Neural progenitor cell (in vitro differentiated cells): ENCODE measurements at places on chromosomes 5 and 9.

DNA sequence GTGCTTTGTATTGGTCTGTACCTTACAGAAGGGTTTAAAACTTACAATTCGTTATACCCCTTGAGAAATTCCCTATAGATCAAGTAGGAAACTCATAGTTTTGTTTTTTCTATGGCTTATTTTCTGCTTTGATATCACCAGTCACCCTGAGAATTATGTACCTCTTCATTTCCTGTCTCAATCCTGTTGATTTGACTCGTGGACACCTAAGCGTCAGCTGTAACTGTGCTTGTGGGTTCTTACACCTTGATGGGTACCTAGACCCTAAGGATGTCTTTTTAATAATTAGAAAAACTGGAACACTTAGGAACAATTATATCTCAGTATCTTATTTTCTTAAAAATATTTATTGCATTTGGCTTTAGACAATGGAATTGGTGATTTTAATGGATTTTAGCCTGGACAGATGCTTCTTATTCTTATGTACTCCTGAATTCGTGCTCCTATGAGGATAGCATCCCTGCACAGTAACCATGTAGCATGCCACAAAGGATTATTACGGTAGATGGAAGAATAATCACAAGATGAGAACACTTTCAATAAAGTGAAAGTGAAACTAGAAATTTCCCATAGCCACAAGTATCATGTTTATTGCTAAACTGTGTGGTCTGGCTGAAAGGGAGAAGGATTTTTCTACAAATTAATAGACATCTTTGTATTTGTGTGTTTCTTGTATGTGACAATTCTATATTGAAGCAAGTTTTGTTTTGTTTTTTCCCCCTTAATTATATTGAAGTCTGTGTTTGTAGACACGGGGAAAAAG lies 1920.3 kb upstream of the WWC1 start:
- DNase-seq: no peak

- no peak for DNase-seq
Measured at GRCh38 chr9:77952635-77953328, 78.8 kb downstream of the GNAQ start.

DNA sequence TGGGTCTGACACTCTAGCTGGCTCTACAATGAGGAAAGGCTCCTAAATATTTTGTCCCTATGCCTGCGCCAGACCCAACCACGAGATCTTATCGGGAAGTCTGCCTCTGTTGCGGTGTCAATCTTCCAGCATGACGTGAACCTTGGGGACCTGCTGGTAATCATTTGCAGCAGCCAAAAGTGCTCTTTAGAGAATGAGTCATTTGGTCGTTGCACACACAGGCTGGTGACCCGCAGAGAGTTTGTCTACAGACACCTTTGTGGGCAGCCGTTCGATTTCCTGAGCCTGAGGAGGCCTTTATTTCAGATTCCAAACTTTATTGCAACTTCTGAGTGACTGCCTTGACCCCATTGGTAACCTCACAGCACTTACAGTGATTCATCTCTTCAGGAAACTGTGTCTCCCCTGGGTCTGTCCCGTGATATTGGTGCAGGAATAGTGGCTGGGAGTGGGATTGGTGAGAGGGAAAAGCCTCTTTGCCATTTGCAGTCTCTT lies 326.1 kb downstream of the NSG2 start:
- no peak for DNase-seq

- DNase-seq: no peak
Measured at GRCh38 chr5:100974082-100974481, 71.0 kb upstream of the ST8SIA4 start.
